ENCODE measurements at places on chromosomes 6 and 20. TPM values are rescaled to one million over a fixed set of nuclear protein-coding genes. Genes with fewer than 3 reads are reported as not detected.
A peak's percentile ranks its signal among the peaks of the same experiment; 100 is the strongest.

- H3K4me3 ChIP-seq = no peak overlapping the region
- peak; percentile 98 for DNase-seq
- no peaks in the 10 kb centered on the region for H3K27me3 ChIP-seq
- peaks cover 32% of the 10 kb centered on the region for H3K4me1 ChIP-seq
- peak overlapping the region; percentile 93 for H3K27ac ChIP-seq
- no peaks in the 10 kb centered on the region for H3K36me3 ChIP-seq
Measured at GRCh38 chr20:63682384-63683139, 13.9 kb upstream of the TNFRSF6B start.

DNA sequence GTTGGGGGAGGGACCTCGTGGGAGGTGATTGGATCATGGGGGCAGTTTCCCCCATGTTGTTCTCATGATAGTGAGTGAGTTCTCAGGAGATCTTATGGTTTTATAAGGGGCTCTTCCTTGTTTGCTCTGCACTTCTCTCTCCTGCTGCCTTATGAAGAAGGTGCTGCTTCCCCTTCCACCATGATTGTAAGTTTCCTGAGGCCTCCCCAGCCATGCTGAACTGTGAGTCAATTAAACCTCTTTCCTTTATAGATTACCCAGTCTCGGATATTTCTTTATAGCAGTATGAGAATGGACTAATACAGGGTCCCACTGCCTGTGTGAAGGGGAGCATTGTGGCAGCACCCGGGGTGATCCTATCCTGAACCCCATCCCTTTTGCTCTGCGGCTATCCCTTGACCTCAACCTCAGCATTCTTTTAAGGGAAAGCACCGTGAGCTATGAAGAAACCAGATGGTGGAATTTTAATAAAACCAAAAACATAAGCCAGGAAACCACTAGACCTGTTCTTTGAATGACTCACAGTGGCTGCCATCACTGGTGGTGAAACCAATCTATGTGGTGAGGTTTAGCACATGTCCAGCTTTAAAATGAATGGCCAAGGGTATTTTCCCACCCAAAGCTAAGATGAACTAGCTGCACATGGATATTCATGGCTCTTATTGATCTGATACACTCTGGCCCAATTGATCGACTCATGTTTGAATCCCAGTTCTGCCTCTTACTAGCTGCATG lies 62.2 kb downstream of the ZDHHC14 start:
- no peaks in the 10 kb centered on the region for H3K36me3 ChIP-seq
- no peak overlapping the region for H3K27ac ChIP-seq
- H3K4me3 ChIP-seq = no peak overlapping the region
- H3K4me1 ChIP-seq = 0 out of 2 replicates have a peak, but pooled peaks cover 4% of the 10 kb centered on the region
- H3K27me3 ChIP-seq = no peaks in the 10 kb centered on the region
- peak; percentile 67 for DNase-seq

- no peaks in the 10 kb centered on the region for H3K36me3 ChIP-seq
- no peak for DNase-seq
- H3K27me3 ChIP-seq = no peaks in the 10 kb centered on the region
- H3K4me1 ChIP-seq = no peaks in the 10 kb centered on the region
Measured at GRCh38 chr6:22808466-22808865, 239.1 kb downstream of the HDGFL1 start.

- H3K4me1 ChIP-seq = no peaks in the 10 kb centered on the region
- no peak for DNase-seq
- H3K4me3 ChIP-seq = no peak overlapping the region
- H3K36me3 ChIP-seq = no peaks in the 10 kb centered on the region
Measured at GRCh38 chr6:514396-514978, 122.9 kb downstream of the IRF4 start.

DNA sequence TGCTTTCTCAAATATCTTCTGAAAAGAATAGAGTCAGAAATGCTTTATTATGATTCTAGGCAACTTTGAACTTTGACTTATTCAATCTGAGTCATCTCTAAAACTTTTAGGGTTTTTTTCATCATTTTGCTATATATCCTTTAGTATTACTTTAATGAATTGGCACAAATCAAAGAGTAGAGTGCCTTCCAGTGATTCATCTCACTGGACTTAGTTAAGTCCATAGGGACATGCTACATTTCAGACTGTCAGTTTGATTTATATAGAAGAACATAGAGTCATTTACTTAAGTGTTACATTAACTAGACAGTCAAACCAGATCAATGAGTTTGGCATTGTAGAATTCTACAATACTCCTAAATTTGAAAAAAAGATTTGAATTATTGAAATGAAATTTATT lies 1235.7 kb upstream of the MAP3K7 start:
- no peaks in the 10 kb centered on the region for H3K4me1 ChIP-seq
- H3K27me3 ChIP-seq = no peaks in the 10 kb centered on the region
- no peaks in the 10 kb centered on the region for H3K36me3 ChIP-seq
- no peak overlapping the region for H3K4me3 ChIP-seq

The RNF182 gene
- 2.3 TPM for total RNA-seq

The CLVS2 gene
- total RNA-seq = not detected

Data from GM23248 (cell line).